ENCODE measurements at places on chromosomes 3 and 15.

- DNase-seq = no peak
These were observed 556 bp downstream of the PEX5L start for GRCh38 chr3:180036092-180036670.

GRCh38 chr15:34953851-34954250, 15.7 kb downstream of the AQR start:
- DNase-seq = no peak

DNA sequence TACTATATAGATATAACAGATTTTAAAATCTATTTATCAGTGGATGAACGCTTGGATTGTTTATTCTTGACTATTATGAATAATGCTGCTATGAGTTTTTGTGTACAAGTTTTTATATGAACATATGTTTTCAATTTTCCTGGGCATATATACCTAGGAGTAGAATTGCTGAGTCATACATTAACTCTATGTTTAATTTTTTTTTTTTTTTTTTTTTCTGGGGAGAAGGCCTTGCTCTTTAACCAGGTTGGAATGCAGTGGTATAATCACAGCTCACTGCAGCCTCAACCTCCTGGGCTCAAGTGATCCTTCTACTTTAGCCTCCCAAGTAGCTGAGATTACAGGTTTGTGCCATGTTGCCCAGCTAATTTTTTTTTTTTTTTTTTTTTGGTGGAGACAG, 9.1 kb downstream of the CIDEC start:
- no peak for DNase-seq

DNA sequence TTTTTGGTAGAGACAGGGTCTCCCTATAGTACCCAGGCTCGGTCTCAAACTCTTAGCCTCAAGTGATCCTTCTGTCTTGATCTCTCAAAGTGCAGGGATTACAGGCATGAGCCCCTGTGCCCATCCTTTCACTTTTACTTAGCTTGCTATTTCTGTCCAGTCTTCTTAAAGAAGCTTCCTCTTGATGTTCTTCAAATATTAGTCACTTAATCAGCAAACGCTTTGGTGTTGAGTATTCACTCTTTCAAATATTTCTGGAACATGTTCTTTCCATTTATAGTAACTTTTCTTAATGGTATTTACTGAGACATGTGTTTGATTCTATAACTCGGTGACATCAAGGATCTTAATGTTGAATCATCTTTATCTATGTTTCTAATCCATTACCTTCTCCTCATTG, 122.1 kb downstream of the CNTN6 start:
- DNase-seq = no peak

- DNase-seq = no peak
These were observed 248.4 kb downstream of the CDIN1 start for GRCh38 chr15:36827824-36828223.

DNA sequence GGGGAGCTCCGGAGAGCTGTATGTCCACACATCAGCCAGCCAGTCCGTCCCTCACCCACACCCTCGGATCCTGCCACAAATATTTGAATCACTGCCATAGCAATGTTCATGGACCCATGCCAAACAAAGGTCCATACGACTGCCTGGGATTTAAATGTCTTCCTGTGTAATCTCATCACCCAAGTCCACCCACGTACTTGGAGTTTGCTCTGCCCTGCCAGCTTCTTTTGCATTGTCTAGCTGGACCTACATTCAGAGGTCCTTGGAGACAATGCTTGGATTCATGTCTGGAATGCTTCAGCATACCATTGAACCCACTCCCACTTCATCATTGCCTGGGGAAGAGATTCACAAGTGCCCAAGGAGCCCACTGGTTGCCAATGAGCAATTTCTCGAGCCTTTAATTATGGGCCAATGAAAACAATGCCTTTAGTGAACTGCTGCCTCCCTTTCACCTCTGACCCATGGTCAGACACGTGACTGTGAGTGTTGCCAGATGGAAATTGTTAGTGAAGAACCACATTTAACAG, 90.4 kb upstream of the PHLDB2 start:
- no peak for DNase-seq

- no peak for DNase-seq
These were observed 217.8 kb upstream of the EOMES start for GRCh38 chr3:27939940-27940339.

DNA sequence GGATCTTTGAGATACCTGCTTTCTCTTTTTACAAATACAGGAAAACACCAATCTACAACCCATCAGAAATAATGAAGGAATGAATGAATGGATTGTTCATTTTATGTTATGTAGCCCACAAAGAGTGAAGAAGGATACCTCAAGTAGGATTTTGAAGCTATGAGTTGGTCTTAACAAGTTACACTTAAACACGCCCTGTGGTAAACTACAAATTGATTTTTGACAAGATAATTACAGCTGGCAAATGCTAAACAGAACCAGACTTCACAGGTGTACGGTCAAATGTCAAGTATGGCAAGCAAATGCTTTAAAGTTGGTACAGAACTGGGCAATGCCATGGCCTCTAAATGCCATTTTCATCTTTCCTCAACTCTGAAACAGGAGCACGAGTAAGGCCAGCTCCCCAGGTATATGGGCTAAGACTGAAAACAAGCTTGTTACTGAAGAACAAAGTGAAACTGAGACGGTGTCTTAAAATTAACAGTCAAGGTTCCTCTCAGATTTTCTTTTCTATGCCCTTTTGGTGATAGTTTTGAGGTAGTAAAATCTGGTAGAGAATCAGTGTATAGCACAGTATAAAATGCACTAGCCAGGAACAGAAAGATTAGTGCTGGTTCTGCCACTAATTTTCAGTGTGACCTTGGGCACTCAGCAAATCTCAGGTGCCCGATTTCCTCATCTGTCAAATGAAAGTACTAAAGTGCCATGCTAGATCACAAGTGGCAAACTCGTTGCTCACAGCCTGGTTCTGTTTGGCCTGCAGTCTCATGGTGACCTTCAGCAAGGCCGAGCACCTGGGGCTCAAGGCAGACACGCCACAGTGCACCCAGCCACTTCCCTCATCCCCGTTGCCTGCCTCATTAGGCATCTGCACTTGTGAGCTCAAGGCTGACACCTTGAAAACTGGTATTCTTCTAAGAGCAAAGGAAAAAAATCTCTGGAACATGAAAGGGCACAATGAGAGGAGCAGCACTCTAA, 9.5 kb downstream of the RUVBL1 start:
- no peak for DNase-seq

GRCh38 chr3:176939022-176939817, 258.1 kb downstream of the TBL1XR1 start:
- DNase-seq = peak; percentile 78

DNA sequence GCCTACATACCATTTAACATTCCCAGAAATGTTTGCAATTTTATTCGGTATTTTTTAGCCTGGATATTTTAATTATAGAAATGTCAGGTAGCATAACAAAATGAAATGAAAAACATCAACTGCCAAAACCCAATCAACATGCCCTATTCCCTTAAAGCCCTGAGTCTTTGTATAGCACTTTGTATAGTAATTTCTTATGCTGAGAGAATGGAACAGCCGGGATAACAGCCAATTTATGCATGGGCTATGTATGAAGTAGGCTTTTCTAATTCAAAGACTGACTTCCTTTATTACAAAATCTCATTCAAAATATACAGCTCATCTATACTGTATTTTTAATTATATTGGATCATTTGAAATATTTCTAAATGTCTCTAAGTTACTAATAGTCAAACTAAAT, 513.0 kb upstream of the NAALADL2 start:
- DNase-seq = no peak

- DNase-seq = peak; percentile 70
These were observed 84.8 kb downstream of the RAP2B start for GRCh38 chr3:153246806-153247205.

GRCh38 chr3:192957441-192958021, 39.9 kb upstream of the MB21D2 start:
- peak; percentile 87 for DNase-seq

DNA sequence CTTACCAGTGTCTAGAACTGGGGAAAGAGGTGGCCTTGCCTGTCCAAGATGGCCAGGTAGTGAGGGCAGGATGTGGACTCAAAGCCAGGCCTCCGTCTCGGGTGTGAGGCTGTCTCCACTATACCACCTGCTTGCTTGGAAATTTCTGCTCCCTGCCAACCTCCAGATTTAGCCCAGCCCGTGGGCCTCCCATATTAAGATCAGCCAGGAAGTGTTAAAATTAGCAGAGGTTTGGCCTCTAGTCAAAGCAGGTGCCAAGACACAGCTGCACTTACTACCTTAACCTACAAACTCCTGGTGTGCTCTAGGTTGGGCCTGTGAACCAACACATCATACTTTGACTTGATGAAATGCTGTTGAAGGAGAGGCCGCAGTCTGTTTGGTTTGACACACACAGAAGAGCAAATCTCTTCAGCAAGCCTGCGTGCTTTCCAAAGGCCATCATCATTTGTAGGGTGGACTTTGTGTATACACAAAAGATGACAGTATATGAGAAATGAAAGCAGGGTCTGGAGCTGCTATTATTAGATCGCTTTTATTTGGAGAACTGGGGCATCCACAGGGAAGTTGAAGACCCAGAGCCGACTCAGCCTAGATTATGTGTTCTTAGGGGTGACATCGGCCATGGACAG, 206.5 kb downstream of the XXYLT1 start:
- no peak for DNase-seq

GRCh38 chr3:54486317-54486716, 364.0 kb downstream of the CACNA2D3 start:
- DNase-seq = no peak

GRCh38 chr15:45126535-45127158, 3.0 kb downstream of the DUOXA1 start:
- DNase-seq = peak; percentile 59

DNA sequence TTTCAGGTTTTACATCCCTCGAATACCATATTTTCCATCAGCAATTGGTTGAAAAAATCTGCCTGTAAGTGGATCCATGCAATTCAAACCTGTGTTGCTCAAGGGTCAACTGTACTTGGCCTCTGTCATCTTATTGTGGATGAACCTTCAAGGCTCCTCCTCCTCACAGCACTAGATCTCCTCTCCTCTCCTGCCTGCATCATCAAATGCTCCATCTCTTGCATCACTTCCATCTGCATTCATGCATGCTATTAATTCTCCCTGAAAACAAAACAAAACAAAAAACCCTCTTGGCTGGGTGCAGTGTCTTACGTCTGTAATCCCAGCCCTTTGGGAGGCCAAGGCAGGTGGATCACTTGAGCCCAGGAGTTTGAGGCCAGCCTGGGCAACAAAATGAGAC, 10.1 kb downstream of the BCL2L10 start:
- peak; percentile 73 for DNase-seq

DNA sequence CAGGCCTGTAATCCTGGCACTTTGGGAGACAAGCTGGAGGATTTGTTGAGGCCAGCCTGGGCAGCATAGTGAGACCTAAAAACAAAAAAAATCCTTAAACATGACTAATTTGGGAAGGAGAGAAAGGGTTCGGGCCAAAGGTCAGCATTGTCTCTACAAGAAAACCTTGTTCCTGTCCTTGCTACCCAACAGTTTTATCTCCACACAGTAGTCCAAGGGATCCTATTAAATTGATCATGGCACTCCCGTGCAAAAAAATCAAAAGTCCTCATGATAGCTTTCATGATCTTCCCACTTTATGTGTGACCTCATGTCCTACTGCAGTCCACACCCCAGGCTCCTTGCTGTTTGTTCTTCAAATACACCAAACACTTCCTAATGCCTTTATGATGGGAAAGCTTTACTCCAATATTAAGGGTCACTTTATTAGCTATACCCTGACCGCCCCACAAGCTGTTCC, 4.2 kb downstream of the RPL15 start:
- DNase-seq = no peak

- DNase-seq = peak; percentile 69
These were observed 13.0 kb upstream of the CSK start for GRCh38 chr15:74768771-74769342.
